H7 (cell line): ENCODE measurements at places on chromosomes 6 and 20. TPM values are rescaled to one million over a fixed set of nuclear protein-coding genes. Genes with fewer than 3 reads are reported as not detected.

- DNase-seq = no peak
Observed at GRCh38 chr6:158767709-158768108, 51.5 kb downstream of the EZR start.

TAF8 gene
- 8.7 and 13.9 TPM in 2 replicates for total RNA-seq

DNA sequence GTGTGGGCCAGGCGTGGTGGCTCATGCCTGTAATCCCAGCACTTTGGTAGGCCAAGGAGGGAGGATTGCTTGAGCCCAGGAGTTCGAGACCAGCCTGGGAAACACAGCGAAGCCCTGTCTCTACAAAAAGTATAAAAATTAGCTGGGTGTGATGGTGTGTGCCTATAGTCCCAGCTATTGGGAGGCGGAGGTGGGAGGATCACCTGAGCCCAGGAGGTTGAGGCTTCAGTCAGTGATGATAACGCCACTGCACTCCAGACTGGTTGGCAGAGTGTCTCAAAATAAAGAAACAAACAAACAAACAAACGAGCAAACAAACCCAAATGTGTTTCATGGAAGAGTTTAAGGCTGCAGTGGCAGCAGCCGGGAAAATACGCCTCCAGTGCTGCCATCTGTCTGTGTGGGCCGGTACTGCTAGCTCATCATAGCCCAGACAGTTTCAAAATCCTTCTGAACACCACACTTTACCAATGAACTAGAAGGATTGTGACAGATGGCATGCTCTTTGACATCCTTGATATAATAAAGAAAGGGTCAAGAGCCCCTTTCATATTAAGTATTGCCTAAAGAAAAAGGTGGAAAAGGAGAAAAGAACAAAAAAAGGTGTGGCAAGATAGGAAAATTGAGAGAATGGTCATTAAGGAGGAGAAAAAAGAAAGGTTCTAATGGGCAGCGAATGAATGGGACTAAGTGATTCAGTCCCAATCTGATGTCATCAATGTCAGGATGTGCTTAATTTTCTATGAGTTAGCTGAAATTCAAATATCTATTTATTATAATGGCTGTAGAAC lies 298.6 kb downstream of the SYNE1 start:
- DNase-seq = peak; percentile 27

DNA sequence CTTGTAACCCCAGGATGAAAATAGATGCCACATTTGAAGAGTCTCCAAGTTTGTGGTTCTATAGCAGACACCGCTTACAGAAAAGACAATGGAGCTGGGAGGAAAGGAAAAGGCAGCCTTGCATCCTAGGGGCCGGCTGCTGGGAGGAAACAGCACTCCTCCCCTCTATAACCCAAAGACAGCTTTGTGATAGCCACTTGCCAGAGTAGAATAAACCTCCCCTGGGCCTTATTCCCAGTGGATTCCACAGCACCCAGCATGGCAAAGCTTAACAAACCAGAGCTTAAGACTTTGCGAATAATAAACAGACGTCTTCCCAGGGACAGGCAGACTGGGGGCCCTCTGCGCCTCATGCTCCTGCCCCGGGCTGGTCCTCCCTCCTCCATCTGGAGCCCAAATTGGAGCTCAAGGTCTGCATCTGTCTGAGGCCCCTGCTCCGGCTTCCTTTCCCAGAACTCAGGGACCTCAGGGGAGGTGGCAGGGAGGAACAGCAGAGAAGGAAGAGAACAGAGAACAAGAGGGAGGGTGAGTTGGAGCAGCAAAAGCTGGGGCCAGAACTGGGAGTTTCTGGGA lies 8.8 kb upstream of the TAF8 start:
- no peak for DNase-seq

- DNase-seq = no peak
Observed at GRCh38 chr20:49569411-49570115, 1.6 kb upstream of the PTGIS start.

DNA sequence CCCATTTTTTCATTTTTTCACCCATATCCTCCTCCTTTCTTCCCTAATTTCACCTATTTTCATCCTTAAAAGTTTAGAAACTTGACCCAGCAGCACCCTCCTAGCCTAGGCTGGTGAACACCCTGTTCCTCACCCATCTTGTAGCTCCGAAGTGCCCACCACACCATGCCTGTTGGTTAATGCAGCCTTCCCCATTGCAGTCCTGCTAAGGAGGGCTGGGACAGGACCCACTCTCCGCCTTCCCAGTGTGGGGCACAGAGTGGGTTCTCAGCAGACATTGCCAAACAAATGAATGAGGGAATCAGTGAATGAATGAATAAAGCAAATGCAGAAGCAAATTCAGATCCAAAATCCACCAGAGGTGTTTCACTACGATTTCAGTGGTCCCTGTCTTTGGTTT lies 45.7 kb downstream of the CTCFL start:
- no peak for DNase-seq

ALDH5A1 gene
- 1.00 and 1.5 TPM in 2 replicates for total RNA-seq

GRM1 gene
- 0.14 and 0.48 TPM in 2 replicates for total RNA-seq

CD109 gene
- total RNA-seq = 1.3 and 1.4 TPM in 2 replicates

TBX18 gene
- under 0.01 TPM in 1 of 2 replicates, not detected in the other for total RNA-seq

MCCD1 gene
- total RNA-seq = not detected in 2 replicates

- DNase-seq = no peak
Observed at GRCh38 chr6:85115876-85116275, 334.0 kb upstream of the NT5E start.

PSMF1 gene
- total RNA-seq = 33.7 and 36.8 TPM in 2 replicates

ADGRF1 gene
- total RNA-seq = not detected in 2 replicates

DNA sequence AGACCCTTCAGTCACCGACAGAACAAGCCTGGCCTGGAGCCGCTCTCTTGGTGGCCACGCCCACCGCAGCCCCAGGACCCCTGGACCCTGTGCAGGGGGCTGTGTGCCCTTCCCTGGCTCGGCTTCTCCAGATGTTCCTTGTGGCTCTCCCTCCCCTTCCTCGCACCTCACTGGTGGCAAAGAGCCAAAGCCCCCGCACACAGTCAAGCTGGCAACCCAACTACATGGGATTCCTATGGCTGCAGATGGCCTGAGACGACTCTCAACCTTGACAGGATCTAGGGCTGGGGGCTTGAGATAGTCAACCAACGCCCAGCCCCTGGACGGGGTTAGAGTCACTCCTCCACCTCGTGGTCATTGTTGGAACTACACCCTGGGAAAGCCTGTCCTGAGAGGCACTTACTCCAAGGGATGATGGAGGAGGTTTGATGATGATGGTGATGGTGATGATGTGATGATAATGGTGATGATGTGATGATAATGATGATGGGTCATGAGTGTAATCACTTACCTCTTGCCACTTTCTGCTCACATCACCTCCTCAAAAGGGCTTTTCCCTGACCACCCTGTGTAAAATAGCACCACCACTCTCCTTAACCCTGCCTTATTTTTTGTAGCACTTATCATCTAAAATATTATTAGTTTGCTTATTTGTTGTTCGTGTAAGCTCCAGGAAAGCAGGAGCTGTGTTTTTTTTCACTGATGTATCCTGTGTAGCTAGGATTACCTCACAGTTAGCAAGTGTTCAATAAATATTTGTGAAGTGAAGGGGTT lies 278.4 kb downstream of the LRFN2 start:
- DNase-seq = peak; percentile 93

DNA sequence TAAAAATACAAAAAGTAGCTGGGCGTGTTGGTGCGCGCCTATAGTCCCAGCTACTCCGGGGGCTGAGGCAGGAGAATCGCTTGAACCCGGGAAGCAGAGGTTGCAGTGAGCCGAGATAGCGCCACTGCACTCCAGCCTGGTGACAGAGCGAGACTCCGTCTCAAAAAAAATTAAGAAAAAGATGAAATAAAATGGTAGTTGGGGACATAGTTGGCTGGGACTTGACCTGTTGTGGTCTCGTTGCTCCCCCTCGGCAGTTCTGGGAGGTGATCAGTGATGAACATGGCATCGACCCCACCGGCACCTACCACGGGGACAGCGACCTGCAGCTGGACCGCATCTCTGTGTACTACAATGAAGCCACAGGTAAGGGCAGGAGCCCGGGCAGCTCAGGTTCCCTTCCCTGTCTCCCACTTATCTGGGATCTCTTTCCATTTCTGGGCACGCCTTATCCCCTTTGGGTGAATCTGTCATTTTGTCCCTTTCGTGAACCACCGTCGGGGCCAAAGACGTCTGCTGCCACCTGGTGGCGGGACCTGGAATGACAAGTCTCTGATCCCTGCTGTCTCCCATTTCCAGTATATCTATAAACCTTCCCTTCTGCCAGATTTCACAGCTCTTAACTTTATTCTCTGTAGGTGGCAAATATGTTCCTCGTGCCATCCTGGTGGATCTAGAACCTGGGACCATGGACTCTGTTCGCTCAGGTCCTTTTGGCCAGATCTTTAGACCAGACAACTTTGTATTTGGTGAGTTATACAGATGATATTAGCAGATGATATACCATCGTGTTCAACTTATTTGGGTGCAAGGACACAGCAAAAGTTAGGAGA lies 2.3 kb downstream of the TUBB start:
- peak; percentile 78 for DNase-seq

GRCh38 chr6:93183531-93183972 lies 235.8 kb downstream of the EPHA7 start:
- no peak for DNase-seq

KCNS1 gene
- 0.18 and 0.59 TPM in 2 replicates for total RNA-seq

SAMD5 gene
- 0.07 and 0.17 TPM in 2 replicates for total RNA-seq

GRCh38 chr20:7437311-7437710 lies 502.9 kb downstream of the HAO1 start:
- no peak for DNase-seq

NRN1 gene
- total RNA-seq = 0.63 TPM in 1 of 2 replicates, not detected in the other

- peak; percentile 10 for DNase-seq
Observed at GRCh38 chr6:163554663-163555062, 140.1 kb downstream of the QKI start.

ULBP3 gene
- 1.9 and 2.1 TPM in 2 replicates for total RNA-seq

CPXM1 gene
- total RNA-seq = 105 and 109 TPM in 2 replicates

GRCh38 chr20:59614714-59615113 lies 10.4 kb downstream of the PHACTR3 start:
- DNase-seq = no peak

DNA sequence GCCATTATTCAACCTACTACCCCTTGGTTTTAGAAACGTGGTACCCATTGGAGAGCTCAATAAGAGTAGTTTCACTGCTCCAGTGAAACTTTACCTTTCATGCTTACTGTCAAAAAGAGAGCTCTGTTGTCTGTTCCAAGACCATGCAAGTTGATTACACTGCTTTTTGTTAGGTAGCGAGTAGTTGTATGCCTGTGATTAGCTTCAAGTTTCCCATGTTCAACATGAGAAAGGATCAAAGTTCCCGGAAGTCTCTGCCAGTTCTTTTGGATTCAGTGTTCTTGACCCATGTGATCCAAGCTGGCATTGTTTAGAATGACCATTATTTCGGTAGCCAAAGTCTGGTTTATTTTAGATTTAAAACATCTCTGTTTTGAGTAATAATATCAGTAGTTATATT lies 107.1 kb downstream of the ZFAND3 start:
- no peak for DNase-seq

DNA sequence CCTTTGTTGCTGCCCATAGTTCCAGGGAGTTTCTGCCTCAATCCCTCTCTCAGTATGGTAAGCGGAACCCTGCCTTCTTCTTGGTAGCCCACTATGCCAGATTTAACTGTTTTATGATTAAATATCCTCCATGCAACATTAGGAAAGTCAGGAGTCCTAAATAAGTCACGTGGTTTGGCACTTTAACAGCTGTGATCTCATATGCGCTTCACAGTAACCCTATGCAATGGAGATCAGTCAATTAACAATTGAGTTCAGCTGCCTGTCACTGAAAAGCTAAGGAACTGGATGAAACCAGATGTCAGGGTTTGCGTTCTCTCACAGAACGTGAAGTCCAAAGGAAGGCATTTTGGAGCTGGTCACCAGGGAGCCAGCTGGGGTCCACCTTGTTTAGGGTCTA lies 81.6 kb downstream of the PSMB1 start:
- no peak for DNase-seq

GRCh38 chr6:157885876-157886275 lies 62.8 kb downstream of the SNX9 start:
- DNase-seq = no peak
